ENCODE measurements at places on chromosomes 16 and 17.

GRCh38 chr17:50057521-50057991 lies 1.6 kb downstream of the ITGA3 start:
- DNase-seq = no peak

DNA sequence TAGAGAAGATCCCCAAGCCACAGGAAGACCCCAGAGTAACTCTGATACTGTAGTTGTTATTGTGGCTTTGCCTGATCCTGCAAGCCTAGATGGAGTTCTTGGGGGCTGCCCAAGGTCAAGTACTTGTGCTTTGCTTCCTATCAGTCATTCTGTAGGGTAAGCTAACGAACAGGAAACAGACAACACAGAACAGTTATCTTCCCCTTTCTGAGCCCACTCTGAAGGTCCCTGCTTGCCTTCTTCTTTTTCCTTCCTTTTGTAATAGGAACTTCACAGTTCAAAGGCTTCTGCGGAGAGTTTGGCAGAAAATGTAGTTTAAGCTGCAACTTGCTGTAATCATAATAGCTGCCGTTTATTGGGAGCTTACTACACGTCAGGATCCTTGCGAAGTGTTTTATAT lies 494.1 kb upstream of the ERCC4 start:
- DNase-seq = no peak

DNA sequence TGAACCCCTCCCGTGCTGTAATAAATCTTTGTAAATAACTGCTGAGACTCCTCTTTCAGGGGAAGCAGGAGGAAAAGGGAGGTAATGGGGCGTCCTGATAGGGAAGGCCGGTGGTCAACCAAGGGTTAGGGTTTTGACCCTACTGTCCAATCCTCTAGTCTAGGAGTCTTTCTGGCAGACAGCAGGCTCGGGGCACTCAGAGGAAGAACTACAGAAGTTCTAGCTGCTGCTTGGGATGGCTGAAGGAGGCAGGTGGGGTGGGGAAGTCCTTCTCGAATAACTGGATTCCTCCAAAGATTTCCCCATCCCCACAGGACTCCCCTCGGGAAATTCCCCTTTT lies 387 bp upstream of the STARD3 start:
- no peak for DNase-seq

GRCh38 chr16:51797669-51798259 lies 646.7 kb upstream of the SALL1 start:
- no peak for DNase-seq

- no peak for DNase-seq
Measured at GRCh38 chr16:12440228-12440530, 363.5 kb downstream of the CPPED1 start.

GRCh38 chr17:35210741-35211140 lies 16.5 kb upstream of the SLC35G3 start:
- DNase-seq = no peak

DNA sequence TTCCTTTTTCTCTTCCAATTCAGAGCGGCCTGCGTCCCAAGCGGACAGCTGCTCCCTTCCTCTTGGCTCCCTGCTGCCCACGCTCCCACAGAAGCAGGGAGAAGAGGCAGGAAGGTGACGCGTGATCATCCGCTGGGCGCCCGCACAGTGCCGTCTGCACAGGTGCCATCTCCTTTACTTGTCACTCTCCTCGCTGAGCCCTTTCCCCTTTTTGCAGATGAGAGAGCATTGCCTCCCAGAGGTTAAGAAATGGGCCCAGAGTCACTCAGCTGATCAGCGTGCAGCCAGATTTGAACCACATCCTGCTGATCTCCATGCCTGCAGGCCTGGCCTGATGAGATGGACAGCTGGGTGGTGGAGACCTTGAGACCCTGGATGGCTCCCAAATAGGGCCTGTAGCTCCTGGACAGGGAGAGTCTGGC lies 299.8 kb downstream of the SEC14L1 start:
- DNase-seq = no peak

GRCh38 chr16:4991754-4992153 lies 33.6 kb downstream of the SEC14L5 start:
- no peak for DNase-seq

GRCh38 chr17:17485420-17485819 lies 8.6 kb downstream of the MED9 start:
- no peak for DNase-seq

All from NCI-H1417 (cell line).